Stimulated activated CD4-positive, alpha-beta T cell treated with anti-CD3 and anti-CD28 coated beads, TNF-alpha, amount 100 ng/mL, for 1 hour (primary cell): ENCODE measurements at places on chromosomes 2 and 18.

- DNase-seq = no peak
Measured at GRCh38 chr2:165114346-165114939, 89.4 kb downstream of the SCN3A start.

DNA sequence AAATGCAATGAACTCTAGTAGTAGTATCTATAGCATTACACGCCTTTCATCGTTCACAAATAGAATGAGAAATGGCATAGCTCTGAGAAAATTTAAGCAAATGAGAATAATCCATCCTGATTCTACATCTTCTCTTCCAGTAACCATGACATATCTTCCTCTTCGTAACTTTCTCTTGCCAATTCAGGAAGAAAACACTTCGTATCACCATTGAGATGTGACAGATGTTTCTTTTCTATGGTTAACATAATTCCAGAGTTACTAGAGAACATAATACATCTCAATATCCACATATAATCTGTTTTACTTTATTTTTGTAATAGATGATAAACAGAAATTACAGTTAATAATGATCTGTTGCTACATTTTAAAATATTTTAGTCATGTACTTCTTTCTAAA, 1527.4 kb downstream of the LRP1B start:
- no peak for DNase-seq

DNA sequence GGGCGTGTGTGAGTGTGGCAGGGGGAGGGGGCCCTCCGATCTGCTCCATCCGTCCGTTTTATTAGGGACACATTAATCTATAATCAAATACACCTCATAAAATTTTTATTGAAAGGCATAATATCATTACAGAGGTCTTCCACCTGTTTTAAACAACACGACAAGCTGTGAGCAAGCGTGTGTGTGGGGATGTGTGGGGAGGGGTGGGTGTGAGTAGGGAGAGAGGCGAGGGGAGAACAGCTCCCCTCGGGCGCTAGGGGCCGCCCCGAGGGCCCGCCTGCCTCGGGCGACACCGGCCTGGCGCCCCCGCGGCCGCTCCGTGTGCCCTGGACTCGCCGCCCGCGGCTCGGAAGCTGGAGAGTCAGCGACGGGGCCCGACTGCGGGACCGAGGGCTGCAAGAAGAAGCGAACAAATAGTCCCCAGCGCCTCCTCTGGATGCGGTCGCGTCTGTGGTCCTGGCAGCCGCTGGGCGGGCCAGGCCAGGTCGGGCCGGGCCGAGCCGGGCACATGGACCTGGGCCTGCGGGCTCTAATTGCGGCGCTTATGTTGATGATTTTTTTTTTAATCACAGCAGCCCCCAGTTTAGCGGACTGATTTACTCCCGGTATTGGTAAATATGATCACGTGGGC, 352 bp upstream of the HOXD9 start:
- DNase-seq = no peak

DNA sequence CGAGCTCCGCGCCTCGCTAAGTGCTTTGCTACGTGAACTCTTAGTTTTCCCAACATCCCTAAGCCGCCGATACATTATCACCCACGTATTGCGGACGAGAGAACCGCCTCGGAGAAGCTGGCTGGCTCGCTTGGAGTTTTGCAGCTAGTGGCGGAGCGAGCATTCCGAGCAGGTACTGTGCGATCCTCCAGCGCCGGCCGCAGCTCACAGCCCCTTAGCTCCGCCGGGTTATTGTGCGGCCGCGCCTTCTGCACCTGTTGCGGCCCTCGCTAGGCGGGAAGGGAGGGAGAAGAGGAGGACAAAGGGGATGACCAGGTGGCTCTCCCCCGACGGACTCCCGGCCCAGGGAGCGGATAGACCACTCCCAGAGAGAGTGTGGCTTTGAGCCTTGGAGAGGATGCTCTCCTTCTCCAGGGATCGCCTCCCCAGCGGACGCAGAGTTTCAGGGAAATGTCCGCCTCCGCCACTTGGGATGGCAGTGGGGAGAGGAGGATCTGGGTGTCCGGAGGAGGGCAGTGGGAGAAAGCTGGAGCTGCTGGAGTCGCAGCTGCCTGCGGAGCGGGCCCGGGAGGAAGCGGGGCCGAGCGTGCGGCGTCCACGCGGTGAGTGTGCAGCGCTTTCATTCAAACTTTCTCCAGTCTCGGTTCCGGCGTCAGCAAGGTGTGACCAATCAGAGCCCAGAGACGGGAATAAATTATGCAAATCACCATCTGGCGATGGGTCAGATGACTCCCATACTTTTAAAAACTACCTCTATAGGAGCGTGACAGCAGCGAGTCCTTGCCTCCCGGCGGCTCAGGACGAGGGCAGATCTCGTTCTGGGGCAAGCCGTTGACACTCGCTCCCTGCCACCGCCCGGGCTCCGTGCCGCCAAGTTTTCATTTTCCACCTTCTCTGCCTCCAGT, at the start of gene LIPG:
Gene LIPG (plus strand): TSS at position 769 of the 905 bp plus-strand sequence. CDS start 252 bp downstream, outside the sequence.
- peak; percentile 17 for DNase-seq

- DNase-seq = no peak
Measured at GRCh38 chr2:112004253-112004645, 50.8 kb upstream of the TMEM87B start.
